Fibroblast of skin of scalp (primary cell): ENCODE measurements at places on chromosomes 6 and 20.

DNA sequence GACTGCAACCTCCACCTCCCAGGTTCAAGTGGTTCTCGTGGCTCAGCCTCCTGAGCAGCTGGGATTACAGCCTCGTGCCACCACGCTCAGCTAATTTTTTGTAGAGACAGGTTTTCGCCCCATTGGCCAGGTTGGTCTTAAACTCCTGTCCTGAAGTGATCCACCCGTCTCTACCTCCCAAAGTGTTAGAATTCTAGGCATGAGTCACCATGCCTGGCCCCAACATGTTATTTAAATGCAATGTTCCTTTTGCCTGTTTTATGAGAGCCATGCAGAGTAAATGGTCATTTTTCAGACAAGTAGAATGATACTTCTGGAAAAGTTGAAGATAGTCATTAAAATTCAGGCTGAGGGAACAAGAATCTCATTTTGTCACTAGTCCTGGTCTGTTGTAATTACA is 43.8 kb upstream of the RPS6KA2 start:
- DNase-seq: no peak

GRCh38 chr6:169779092-169779815 is 27.8 kb downstream of the ERMARD start:
- no peak for DNase-seq

DNA sequence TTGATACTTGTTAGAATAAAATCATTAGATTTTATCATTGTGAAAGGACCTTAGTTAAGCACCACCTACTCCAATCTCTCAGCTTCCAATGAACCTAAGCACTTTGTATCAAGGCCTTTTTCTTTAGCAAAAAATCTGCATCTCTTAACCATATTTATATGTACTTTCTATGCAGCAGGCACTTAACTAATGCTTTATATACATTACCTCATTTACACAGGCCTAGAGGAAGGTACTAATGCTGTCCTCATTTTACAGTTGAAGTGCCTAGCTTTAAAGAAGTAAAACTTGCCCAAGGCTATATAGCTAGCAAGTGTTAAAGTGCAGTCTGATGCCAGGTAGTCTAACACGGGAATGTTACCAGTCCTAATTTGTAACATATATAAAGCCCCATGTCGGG is 14.0 kb downstream of the MAP3K7 start:
- no peak for DNase-seq

DNA sequence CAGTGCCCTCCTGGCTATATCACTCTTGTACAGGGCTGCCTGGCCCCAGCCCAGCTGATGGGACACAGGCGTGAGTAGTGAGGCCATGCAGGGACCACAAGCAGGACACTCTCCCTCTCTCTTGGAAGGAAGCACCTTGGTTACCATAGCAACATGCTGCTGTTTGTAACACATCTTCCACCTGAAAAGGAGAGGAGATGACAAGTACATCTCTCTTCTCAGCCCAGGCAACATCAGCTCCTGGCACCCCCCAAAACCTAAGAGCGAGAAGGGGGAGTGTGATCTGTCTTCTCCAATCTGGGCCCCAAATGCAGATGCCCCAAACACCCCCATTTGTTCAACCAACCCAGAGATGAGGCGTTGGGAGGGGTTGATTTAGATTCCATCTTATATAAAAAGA is 49.9 kb downstream of the KCNB1 start:
- no peak for DNase-seq

DNA sequence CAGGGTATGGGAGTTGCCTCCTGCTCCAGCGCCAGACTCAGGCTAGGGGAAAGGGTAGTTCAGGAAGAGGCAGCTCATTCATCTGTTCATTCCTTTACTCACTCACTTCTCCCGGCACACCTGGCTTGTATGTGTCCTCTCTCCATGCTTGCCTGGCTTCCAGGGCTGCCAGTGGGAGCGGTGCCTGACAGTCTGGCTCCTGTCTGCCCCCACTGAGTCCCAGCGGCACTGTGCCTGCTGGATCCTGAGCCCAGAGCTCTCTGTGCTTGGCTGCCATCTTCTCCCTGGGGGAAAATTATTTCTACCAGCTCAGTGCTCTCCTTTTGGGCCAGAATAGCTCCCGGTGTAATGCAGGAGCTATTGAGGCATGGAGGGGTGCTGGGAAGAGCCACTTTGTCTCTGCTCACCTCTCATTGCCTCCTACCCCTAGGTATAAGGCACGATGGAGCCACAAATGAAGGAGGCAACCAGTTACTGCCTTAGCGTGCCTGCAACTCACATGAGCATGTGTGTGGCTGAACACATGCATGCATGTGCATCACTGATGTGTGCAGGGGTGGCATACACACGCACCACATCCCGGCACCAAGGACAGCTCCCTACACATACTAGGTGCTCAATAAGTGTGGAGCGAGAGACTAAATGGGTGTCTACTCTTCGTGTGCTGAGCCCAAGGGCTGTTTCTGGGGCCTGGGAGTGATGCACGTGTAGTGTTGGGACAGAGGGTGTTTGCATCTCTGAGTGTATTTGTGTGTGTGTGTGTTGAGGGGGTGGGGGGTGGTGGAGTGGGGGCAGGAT is 46.6 kb downstream of the CDH22 start:
- no peak for DNase-seq

GRCh38 chr20:61726979-61727378 is 338.7 kb downstream of the TAF4 start:
- no peak for DNase-seq

GRCh38 chr6:52299653-52300052 is 15.1 kb upstream of the MCM3 start:
- DNase-seq: no peak

DNA sequence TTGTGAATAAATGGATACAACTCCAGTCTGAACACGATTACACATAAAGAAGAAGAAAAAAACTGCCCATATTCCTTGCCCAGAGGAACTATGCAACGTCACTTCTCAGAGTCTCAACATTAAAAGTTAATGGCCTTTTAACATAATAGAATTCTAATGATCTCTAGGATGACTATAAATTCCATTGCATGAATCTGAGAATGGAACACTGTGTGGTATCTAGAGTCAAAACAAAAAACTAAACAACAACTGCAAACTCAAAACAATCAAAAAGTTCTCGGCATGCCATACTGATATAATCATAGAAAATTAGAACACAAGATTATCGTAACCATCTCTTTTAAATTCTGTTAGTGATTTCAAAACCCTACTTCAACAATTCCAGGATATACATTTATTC is 283.6 kb downstream of the RNGTT start:
- DNase-seq: no peak

DNA sequence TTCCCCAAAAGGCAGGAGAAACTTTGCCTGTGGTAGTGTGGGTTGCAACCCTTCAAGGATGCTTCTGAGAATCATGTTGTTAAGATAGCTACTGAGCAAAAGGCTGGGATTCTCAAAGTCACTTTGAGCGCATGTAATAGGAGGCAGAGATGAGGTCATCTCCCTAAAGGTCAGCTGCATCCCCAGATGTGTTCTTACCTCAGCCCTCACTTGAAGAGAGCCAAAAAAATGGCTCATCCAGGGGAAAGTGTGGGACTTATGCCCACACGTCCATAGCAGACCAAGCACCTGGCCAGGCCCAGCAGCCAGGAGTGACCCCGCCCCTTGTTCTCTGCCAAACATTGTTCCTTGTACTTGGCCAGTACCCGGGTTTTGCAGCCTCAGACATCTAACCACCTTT is 187.0 kb upstream of the BMP2 start:
- no peak for DNase-seq

DNA sequence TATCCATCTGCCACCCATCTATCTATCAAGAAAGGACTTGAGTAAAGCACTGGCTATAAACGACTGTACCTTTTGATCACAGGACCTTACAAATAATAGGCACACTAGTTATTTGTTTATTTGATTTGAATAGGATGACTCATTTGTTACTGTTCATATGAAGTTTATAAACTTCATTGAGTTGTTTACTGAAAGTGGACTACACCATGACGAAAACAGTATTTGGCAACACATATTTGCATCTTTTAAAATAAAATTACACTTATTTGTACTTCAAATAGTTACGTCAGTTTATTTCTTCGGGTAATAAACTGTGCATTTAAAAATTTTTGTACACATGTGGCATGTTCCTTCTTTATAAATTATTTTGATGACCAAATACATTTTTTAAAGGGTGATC is 133.0 kb downstream of the OGFRL1 start:
- DNase-seq: no peak

GRCh38 chr6:88403486-88403885 is 237.3 kb upstream of the CNR1 start:
- DNase-seq: no peak

DNA sequence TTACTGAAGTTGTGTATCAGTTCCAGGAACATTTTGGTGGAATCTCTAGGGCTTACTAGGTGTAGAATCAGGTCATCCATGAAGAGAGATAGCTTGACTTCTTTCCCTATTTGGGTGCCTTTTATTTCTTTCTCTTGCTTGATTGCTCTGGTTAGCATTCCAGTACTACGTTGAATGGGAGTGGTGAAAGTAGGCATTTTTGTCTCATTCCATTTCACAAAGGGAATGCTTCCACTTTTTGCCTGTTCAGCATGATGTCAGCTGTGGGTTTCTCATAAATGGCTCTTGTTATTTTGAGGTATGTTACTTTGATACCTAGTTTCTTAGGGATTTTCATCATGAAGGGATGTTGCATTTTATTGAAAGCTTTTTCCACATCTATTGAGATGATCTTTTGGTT is 195.3 kb downstream of the MOXD1 start:
- DNase-seq: peak; percentile 64
